Activated T-helper 1 cell treated with anti-CD3 and anti-CD28 coated beads, Interleukin-2, amount 50 U/mL, for 16 hours (primary cell): ENCODE measurements at places on chromosomes 4 and X.

- no peak for DNase-seq
These were observed 239.4 kb upstream of the BOD1L1 start for GRCh38 chr4:13866881-13867280.

GRCh38 chr4:184649971-184650855 is 675 bp downstream of the PRIMPOL start:
- DNase-seq, result no peak

DNA sequence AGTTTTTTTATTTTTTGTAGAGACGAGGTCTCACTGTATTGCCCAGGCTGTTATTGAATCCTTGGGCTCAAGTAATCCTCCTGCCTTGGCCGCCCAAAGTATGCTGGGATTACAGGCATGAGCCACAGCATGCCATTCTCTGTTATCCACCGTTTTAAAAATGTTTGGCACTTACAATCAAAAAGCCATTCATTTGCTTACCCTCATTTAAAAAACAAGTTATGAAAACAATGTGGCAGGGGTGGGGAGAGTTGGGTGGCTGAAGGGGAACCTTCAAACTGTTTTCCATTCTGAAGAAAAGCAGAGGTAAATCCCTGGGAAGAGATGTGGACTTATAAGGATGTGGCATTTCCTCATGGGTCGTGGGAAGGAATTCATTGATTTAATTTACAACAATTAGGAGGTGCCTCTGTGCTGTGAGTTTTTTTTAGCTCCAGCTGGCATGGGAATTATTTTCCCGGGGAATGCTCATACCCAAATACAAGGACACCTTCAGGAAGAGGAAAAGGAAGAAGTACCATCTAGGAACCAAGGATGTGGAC is 103.5 kb downstream of the MID1 start:
- DNase-seq, result no peak

GRCh38 chrX:53926030-53926429 is 118.2 kb downstream of the PHF8 start:
- no peak for DNase-seq
